ENCODE measurements at places on chromosomes 4 and X. TPM values are rescaled to one million over a fixed set of nuclear protein-coding genes. Genes with fewer than 3 reads are reported as not detected.

CD38 gene
- total RNA-seq = not detected

TCEAL7 gene
- 2.8 TPM for total RNA-seq

PLRG1 gene
- total RNA-seq = 48.2 TPM

S100P gene
- total RNA-seq = 7.8 TPM

MID1 gene
- 27.9 TPM for total RNA-seq

POF1B gene
- 140 TPM for total RNA-seq

PSAPL1 gene
- total RNA-seq = not detected

SCLT1 gene
- 13.1 TPM for total RNA-seq

BEX5 gene
- total RNA-seq = not detected

DCHS2 gene
- 3.0 TPM for total RNA-seq

GRCh38 chrX:130543603-130544325, 142.0 kb downstream of the RBMX2 start:
- no peak for DNase-seq

GRCh38 chr4:48271626-48272025, 2.0 kb upstream of the TEC start:
- DNase-seq = no peak

DNA sequence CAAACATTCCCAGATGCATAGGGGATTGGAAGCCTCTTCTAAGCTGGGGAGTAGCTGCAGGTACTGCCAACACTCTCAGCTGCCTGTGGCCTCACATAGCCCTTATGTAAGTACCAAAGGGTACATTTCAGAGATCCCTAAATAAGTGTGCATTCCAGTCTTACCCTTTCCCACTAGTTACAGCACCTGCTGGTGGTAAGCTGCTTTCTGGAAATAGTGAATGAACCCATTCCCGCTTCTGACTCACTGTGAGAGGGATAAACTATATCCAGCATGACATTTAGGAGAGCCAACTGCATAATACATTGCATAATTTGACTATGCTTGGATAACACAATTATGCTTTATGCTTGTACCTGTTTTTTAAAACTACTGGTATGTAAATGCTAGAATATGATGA, 149.0 kb downstream of the FAM13A start:
- DNase-seq = no peak

DNA sequence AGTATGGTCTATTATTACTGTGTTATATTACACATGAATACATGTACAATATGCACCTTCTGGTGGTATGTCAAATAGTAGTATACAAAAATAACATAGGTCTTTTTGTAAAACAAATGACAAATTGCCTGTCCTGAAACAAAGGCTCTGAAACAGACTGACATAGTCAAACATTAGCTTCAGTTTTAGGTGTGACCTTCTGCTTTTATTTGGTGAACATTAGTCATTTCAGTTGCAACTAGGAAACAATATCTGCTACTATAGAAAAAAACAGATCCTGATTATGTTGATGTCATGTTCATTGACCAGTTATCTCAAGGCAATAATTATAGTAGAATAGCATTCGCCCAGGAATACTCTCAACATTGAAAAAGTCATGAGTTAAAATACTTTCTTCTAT, 123.0 kb downstream of the CHRNA9 start:
- no peak for DNase-seq

- DNase-seq = no peak
Observed at GRCh38 chr4:69531251-69531650, 35.5 kb upstream of the UGT2B4 start.

DNA sequence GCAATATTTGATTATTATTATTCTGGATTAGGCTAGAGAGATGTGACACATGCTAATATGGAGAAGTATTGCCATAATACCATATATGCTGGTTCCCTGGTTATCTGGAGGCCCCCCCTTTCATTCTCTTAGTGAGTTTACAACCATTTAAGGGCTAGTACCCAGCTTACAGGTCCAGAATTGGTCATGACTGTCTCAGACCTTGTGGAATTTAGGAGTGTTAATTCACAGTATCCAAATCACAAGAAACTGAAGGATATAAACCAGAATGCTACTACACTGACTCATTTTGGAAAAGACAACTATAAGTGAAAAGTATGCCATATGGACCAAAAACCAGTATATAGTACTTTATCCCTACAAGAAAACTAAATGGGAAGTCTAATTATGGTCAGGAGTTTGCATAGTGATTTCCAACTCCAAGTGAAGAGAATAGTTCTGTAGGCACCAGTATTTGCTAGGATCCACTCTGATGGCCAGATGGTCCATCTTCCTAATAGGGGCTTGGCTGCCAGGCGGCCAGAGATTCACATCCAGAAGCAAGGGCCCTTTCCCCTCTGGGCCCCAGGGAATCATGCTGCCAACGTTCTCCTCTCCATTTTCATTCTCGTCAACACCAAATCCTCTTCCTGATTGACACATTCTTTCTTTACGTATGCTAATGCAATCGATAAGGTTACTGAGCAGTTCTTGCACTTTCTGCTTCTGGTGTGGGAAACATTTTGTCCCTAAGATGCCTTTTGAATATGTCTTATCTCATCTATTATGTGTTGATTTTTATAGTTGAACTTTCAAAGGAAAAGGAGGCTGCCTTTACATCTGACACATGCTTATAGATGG, 123.6 kb downstream of the SHROOM3 start:
- DNase-seq = no peak

DNA sequence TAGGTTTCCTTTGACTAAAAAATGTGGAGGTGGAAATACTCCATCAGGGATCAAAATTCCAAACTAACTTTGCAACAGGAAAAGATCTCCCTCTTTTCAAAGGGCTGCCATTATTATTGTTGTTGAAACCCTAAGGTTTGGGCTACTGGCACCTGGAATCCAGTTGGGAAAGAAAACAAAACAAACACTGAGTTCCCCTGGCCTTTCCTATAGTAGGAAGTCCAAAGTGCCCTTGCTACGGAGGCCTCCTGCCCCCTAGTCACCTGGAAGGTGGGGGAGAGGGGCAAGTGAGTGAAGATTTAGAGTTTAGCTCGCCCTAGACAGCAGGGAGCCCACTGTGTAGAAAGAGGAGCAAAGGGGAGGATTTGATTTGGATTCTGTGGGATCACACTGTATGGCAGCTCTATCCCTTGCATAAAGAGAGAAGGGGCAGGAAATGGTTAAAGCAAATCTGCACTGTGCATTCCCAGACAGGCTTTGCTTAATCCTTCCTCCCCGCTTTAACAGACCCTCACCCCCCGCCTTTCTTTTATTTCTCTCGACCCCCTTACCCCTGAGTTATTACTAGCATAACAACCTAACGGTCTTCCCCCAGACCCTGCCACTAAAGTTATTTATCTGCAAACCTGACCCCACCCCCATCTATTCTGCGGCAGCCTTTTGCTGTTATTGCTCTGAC, 627 bp upstream of the FAT4 start:
- no peak for DNase-seq

GRCh38 chr4:79370026-79370425, 38.0 kb downstream of the GK2 start:
- no peak for DNase-seq

GRCh38 chrX:24355095-24355494, 5.3 kb upstream of the SUPT20HL1 start:
- no peak for DNase-seq

- DNase-seq = no peak
Observed at GRCh38 chrX:11193035-11193469, 81.9 kb downstream of the HCCS start.

- no peak for DNase-seq
Observed at GRCh38 chr4:4430492-4431195, 43.7 kb downstream of the NSG1 start.

DNA sequence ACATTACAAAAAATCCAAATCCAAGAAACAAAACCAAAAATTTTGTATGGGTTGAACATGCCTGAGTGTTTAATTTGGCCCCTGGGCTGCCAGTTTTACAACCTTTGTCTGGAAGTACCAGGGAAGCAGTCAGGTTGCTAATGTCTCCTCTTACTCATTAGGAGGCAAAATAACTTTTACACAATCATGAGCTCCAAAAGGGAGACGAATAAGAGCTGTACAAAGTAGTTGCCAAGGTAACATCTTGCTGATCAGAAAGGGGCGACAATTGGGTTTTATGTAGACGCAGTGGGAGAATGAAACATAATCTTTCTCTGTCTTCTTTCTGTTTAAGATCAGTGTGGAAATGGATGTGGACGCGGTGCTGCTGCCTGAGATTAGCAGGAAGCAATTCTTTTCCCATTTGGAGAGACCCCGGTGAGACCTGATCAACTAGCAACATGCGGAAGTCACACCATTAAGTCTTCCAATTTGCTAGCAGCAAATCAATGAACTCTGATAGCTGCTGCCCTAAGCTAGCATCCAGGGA, 90.7 kb upstream of the IGFBP7 start:
- no peak for DNase-seq

GRCh38 chr4:40897557-40898203, 147.9 kb downstream of the NSUN7 start:
- peak; percentile 71 for DNase-seq

- DNase-seq = no peak
Observed at GRCh38 chrX:148135738-148136137, 154.6 kb downstream of the FMR1NB start.

DNA sequence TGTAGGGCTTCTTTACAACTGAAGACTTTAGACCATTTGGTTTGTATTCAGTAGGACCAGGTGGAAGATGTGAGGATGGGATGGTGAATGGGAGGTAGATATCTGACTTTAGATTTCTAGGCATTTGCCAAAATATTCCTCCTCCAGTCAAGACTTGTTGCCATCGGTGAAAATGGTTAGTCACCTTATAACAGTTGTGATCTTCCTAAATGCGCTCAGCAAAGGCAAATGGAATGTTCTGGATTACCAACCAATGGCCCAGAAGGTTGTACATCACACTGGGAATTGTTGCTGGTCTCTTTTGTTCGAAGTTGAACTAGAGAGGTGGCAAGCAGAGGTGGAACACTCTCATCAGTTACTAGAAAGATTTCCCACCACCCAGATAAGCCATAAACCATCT, 33.9 kb downstream of the TMSB4X start:
- DNase-seq = no peak

DNA sequence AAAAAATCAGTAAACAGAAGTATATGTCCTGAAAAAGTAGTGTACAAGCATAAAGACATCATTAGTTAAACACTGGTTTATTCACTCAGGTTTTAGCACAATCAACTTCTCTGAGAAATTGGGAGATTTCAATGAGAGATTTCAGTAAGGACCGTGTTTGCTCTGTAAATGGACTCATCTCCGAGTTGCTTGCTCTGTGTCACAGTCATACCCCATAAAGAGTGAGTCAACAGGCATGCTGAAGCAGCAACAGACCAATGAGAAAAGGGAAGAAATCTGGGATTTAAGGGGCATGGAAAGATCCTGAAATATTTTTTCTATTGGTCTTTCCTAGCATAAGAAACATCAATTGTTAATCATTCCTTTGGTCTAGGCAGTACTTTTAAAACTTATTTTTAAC, 4.7 kb downstream of the GLUD2 start:
- no peak for DNase-seq

DNA sequence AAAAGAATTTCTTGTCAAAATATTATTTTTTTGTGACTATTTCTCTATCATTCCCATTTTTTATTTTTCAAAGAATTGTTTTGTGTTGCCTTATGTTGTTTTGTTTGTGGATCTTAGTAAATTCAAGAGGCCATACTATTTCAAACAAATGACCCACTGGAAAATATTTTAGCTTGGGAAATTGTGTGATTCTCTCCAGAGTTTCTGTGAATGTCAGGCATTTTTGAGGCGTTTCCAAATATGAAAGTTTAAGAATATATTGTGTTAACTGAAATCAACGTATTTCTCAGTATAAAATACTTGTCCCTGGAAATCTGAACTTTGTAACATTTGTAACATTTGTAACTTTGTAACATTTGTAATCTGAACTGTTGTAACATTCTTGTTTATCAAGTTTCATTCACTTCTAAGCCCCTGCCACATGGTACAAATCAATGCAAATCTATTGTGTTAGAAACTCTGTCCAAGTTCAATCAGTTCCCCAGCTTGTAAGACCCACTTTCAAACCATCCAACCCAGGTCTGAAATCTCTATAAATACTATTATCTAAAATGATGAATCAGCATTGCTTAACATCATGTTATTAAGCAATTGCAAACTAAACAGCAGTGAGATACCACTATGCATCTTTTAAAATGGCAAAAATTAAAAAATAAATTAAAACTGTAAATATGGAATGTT, 465.4 kb upstream of the GRID2 start:
- no peak for DNase-seq

- DNase-seq = no peak
Observed at GRCh38 chr4:7394681-7395451, 39.9 kb downstream of the PSAPL1 start.

GRCh38 chrX:154486396-154487207, at the start of gene UBL4A:
Gene UBL4A, minus strand, starts transcription at chrX:154486615. Its CDS starts 31 bp downstream, at chrX:154486584.
- peak; percentile 63 for DNase-seq

DNA sequence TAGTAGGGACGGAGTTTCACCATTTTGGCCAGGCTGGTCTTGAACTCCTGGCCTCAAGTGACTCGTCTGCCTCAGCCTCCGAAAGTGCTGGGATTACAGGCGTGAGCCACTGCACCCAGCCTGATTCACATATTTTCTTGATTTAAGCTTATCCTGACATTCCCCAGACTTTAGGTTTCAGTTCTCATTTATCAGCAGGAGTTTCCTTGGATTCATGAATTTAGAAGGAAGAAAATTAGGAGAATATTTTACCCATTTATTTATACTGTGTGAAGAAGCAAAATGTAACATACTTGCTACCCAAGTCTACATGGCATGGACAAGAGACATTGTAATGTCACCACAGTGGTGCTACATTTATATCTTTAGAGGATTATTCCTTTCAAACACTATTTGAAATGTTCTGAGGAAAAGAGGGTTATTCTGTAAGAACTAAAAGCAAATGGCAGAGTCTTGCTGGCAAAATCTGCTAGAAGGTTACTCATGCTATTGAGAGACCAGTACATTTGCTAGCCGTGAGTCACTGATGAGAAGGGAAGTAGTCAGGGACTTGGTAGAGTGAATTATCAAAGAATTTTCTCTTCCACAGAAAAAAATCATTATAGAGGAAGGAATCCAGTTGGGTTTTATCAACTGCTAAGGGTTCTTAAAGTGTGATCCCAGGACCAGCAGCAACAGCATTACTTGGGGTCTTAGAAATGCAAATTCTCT, 26.1 kb upstream of the CFAP299 start:
- DNase-seq = no peak

- no peak for DNase-seq
Observed at GRCh38 chrX:103197721-103198306, 17.1 kb upstream of the BEX4 start.

DNA sequence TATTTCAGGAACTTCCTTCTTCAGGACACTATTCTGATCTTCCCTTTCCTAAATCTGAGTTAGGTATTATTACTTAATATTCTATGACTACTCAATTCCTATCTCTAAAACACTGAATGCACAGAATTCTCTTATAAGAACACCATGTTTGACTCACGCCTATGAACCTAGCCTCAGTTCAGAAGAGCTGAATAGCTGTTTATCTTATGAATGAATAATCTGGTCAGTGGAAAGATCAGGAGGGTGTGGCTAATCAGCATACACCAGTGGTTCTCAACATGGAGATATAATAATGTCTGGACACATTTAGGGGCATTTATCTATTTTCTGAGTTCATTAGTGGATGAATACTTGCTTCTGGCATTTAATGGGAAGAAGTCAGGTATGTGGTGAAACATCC, 24.2 kb downstream of the EPHA5 start:
- no peak for DNase-seq

GRCh38 chr4:81756973-81757372, 285.3 kb upstream of the RASGEF1B start:
- DNase-seq = no peak

Data from transverse colon (tissue), 4 donors.